OCI-M1 (cell line): ENCODE measurements at places on chromosomes 1 and 21.

DNA sequence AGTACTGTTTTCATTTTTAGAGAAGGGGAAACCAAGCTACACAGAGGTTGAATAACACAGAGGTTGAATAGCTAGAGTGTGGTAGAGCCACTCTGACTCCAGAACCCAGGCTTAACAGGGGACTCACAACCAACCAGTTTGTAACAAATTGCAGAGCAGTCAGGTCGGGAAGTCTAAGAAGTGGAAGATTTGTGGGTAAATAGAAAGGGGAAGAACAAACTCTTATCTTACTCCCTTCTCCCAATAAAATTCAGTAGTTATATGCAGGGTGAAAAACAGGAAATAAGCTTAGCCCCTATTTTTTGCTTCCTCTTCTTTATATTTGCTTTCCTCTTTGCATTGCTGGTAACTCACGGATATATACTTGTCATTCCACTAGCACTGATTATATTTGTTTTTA, 23.2 kb downstream of the CDC42 start:
- peak; percentile 83 for DNase-seq

GRCh38 chr1:74486036-74486435, 26.4 kb downstream of the LRRC53 start:
- no peak for DNase-seq

DNA sequence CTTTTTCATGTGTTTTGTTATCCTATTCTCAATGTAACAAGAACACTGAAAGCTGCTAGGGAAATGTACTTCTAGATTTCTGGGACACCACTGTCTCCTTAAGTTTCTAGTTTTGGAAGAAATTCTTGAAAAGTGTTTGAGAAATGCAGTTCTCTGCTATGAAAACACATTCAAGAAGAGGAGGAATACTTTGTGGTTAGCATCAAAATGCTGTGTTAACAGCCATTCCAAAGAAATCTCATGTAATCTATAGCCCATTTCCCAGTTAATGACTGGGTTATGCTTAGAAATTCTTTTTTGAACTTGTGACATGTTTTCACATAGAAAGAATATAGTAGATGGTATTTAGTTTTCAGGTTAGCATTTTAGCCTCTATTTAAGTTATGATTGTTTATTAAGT, 6.0 kb downstream of the RAVER2 start:
- DNase-seq = no peak

GRCh38 chr1:64492424-64492823, 22.5 kb downstream of the CACHD1 start:
- DNase-seq = no peak

DNA sequence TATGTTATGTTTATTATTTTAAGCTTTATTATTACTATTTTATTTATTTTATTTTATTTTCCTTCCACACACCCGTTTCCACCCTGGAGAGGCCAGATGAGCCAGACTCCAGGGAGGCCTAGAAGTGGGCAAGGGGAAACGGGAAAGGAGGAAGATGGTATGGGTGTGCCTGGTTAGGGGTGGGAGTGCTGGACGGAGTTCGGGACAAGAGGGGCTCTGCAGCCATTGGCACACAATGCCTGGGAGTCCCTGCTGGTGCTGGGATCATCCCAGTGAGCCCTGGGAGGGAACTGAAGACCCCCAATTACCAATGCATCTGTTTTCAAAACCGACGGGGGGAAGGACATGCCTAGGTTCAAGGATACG, 468 bp upstream of the MX1 start:
- DNase-seq = no peak

GRCh38 chr1:180811886-180812285, 100.8 kb upstream of the KIAA1614 start:
- no peak for DNase-seq

GRCh38 chr1:32619701-32620485, 30.5 kb downstream of the ZBTB8OS start:
- peak; percentile 24 for DNase-seq

DNA sequence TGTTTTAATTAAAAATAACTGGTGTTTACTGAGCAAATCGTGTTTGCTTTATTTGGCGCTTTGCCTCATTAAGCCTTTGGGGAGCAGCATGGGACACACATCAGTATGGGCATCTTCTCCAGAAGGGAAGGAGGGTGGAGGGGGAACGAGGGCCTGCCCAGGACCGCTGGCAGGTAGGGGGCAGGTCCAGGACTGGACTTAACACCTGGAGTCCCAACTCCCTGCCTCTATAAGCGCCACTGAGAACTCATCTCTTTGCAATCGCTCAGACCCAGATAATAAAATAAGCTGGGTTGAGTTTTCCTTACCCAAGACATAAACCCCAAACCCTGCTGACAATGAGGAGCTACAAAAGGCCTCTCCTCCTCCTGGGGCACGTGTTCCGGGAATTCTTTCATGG, 15.1 kb downstream of the ABCG1 start:
- no peak for DNase-seq

- DNase-seq = no peak
Observed at GRCh38 chr1:156923670-156924477, 3.4 kb downstream of the LRRC71 start.

- DNase-seq = peak; percentile 54
Observed at GRCh38 chr21:24375201-24375600, 1232.1 kb downstream of the MRPL39 start.

GRCh38 chr1:17118268-17118667, 983 bp downstream of the PADI2 start:
- DNase-seq = no peak

DNA sequence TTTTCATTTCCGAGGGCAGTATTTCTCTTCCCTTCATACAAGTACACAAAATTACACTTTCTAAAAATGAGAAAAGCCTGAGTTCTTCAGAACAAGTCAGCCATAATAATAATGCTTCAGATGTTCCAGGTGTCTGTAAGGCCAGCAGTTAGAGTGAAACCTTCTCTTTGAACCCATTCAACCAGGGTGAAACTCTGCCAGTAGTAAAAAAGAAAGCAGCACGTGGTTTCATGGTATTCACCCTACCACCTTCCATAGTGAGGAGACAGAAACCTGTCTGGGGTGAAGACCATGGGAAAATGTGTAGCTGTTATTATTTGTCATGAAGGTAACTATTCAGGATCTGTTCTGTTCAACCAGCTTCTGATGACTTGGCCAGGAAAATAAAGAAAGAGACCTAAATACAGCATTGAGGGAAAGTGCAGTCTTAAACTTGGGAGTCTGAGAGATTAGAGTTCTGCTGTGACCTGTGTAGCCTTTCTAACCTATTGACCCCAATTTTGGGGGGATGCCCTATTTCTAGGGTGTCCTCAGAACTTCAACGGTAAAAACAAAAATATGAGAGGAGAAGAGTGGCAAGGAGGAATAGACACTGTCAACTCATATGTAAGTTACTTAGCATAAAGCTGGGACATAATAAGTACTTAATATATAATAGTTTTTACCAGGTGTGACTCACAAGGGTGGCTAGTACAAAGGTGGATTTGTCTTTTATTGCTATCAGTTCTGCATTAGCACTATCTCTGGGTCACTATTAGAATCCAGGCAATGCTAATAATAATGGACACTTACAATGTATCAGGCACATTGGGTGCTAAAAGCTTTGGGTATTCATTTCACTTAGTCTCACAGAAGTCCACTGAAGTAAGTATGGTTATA, 70.0 kb upstream of the TNFSF4 start:
- DNase-seq = no peak
